Suprapubic skin (tissue), 4 donors: ENCODE measurements at places on chromosomes 7 and 10.

DNA sequence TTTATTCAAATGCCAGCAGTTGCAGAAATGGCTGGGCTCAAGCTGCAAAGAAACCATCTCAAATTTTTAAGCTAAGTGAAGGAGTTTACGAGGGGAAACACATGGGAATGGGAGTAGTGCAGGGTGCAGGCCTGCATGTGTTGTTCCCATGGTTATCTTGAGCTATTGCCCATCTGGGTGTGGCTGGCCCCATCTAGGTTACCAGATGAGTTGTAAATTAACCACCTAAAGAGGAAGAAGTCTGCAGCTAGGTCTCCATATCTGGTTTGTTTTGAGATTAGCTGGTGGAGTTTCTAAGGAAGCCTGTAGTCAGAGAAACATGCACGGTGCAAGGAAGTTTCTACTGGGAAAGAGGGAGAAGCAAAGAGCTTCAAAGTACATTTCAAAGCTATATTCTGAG, 23.3 kb upstream of the STEAP2 start:
- no peak for DNase-seq

- no peak for DNase-seq
These were observed 105.4 kb upstream of the ABCB5 start for GRCh38 chr7:20509892-20510572.

DNA sequence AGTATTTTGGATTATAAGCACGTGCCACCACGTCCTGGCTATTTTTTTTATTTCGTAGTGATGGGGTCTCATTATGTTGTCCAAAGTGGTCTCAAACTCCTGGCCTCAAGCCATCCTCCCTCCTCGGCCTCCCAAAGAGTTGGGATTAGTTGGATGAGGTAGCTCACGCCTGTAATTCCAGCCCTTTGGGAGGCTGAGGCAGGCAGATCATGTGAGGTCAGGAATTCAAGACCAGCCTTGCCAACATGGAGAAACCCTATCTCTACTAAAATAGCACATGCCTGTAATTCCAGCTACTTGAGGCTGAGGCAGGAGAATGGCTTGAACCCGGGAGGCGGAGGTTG, 21.8 kb upstream of the YWHAG start:
- DNase-seq: no peak

GRCh38 chr7:157866336-157866924, 529.6 kb downstream of the DNAJB6 start:
- no peak for DNase-seq

GRCh38 chr10:84179059-84179710, 5.6 kb downstream of the GPR15LG start:
- no peak for DNase-seq
